Inflammatory macrophage treated with lipopolysaccharide for 1 hour (primary cell): ENCODE measurements at places on chromosomes 11 and 22.

- no peak for DNase-seq
Observed at GRCh38 chr11:119586181-119586580, 142.8 kb downstream of the NECTIN1 start.

GRCh38 chr11:21411597-21411996 lies 742.2 kb downstream of the NELL1 start:
- no peak for DNase-seq

- no peak for DNase-seq
Observed at GRCh38 chr11:134950692-134951304, 538.8 kb upstream of the B3GAT1 start.

- DNase-seq, result no peak
Observed at GRCh38 chr11:30360741-30361140, 37.8 kb downstream of the ARL14EP start.

DNA sequence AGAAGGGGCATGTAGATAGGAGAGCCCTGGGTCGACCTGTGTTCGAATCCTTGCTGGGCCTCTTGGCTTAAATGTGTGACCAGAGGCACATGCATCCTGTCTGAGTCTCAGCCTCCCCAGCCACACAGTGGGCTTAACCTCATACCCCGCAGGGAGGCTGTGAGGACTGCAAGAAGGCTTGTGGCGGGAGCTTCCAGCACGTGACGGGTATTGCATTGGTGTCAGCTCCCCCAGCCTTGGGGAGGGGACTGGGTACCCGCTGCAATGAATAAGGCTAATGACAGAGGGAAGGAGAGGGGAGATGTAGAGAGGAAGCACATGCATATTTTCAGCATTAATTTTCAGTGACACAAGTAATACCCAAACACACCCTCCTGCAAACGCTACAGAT lies 8.1 kb downstream of the RASD2 start:
- no peak for DNase-seq

DNA sequence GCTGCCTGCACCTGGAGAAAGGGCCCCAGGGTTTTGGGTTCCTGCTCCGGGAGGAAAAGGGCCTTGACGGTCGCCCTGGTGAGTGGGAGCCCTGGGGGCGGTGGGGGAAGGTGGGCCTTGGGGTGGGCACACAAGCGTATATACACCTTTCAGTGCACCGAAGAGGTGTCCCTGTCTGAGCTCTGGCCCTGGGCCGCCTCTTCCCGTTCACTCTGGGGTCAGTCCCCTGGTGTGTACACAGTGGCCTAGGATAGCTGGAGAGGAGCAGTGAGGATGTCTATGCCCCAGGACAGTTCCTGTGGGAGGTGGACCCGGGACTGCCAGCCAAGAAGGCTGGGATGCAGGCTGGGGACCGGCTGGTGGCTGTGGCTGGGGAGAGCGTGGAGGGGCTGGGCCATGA lies 2.8 kb downstream of the NHERF4 start:
- DNase-seq, result no peak

- DNase-seq, result no peak
Observed at GRCh38 chr11:20155683-20156279, 4.5 kb downstream of the DBX1 start.

GRCh38 chr22:30238661-30239487 lies 7.7 kb downstream of the LIF start:
- DNase-seq, result no peak

DNA sequence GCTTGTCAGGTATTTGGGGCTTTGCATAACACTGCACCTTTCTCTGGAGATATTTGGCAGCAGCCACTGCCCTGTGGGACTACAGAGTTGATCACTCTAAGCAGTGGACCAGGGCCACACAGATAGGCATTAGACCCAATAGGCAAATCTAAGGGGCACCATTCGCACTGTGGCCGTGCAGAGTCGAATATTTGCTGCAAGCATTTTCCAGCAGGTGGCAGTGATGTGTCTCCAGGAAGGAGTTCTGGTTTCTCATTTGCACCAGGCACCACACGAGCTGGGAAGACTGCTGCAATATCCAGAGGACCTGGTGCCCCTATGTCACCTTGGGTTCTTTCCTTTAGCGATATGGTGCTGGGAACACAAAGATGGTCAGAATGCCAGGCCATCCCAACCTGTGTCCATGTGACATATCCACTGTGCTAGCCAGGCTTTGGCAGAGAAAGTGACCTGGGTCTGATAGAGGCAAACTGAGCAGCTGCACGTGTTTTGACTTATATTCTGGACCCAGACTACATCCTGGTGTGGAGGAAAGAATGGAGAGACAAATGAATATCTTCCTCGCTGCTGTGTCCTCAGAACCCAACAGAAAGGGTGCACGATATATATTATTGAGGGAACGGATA lies 318.7 kb downstream of the BUD13 start:
- DNase-seq, result peak; percentile 1

DNA sequence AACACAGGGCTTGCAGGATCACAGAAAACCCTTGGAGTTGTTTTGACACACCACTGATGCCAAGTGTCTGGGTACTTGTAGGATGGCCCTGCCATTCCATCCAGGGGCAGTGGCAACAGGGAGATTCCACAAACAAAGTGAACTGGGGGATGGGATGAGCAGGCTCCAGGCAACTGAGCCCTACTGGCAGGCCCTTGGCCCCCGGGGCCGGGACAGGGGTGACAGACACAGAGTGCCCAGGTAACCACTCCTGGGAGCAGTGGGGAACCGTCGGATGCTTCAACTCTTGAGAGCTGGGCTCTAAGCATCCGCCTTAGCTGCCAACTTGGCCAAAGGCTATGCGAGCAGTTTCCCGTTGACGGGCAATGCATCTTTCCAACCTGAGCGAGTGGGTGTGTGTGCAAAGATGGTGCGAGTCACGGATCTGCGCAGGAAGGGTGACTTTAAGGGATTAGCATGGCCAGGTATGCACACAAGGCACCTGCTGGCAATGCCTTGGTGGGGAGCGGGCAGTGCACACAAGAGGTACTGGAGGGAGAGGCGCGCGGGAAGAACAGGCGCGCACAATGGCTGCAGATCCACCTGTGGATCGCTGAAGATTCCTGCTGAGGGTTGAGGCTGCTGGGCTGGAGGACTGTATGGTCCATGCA lies 83.1 kb upstream of the PRODH start:
- DNase-seq, result no peak

DNA sequence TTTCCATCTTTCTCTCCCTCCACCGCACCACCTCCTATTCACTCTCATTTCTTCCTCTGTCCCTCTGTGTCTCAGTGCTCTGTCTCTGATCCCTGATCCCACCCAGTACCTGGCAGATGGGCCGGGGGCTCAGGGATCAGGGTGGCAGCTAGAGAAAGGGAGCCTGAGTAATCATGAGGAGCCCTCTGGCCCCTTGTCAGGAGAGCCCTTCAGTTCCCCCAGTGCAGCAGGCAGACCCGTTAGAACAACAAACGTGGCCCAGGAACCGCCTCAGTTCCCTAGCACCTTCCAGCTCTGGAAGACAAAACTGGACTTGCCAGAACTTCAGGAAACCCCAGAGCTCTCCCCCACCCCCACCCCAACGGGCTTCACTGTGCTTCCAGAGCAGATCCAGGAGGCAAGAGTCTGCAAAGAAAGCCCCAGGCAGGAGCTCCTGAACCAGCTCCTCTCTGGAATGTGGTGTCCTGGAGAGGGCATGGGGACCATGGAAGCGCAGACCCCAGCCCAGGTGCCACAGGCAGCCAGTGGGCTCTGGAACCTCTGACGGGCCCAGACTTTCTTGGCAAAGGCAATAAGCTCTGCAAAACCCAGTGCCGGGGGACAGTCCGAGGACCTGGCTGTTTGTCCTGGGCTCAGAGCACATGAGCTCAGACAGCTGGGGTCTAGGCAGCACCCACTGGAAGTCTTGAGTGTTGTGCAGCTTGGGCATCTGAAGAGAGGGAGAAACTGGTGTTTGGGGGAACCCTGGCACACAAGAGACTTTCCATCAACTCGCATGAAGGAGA lies 43.2 kb downstream of the LMO1 start:
- no peak for DNase-seq

- peak; percentile 90 for DNase-seq
Observed at GRCh38 chr11:73157101-73158010, 15.2 kb upstream of the FCHSD2 start.

DNA sequence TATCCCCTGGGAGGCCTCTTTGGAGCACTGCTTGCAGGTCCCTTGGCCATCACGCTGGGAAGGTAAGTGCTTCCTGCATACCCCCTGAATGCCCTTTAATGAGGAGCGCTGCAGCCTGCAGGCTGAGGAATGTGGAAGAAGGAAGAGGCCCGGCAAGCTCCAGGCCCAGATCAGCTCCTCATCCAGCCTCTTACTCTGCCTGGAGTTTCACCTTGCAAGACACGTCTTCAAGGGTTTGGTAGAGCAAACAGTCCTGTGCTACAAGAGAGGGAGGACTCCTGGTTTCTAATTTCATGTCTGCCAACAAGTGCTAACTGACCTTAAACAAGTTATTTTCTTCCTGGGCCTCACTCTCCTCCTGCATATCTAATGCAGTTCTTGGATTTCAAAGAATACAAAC lies 10.9 kb downstream of the SLC2A11 start:
- DNase-seq, result no peak

DNA sequence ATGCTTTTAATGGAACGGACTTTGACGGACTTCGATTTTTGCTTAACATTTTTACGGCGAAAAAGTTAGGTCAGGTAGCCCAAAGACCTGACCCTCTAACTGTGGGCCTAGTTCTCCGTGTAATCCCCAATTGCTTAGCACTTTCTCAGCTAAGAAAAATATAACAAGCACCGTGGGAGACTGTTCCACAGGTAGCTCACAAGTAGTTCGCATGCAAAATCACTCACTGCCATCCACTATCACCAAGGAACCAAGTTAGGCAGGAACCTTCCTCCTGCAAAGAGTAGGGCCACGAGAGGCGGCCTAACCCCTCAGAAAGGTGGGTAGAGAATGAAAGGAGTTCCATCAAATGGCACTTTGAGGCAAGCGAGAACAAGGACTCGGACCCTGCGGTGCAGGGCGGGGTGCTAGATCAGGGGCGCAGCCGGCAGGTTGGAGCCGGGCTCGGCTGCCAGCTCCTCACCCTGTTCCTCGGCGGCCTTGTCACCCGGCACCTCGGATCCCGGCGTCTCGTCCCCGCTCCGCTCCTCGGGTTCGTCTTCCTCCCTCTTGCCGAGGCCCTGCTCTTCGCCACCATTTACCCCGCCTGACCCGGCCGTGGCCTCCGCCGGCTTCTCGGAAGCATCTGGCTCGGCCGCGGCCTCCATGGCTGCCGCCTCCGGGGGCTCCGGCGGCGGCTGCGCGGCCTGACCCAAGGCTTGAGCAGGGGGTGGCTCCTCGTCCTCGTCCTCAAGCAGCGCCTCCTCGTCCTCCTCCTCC lies 922 bp downstream of the HNRNPUL2 start:
- no peak for DNase-seq

GRCh38 chr22:25380122-25380747 lies 160.8 kb downstream of the CRYBB2 start:
- no peak for DNase-seq

DNA sequence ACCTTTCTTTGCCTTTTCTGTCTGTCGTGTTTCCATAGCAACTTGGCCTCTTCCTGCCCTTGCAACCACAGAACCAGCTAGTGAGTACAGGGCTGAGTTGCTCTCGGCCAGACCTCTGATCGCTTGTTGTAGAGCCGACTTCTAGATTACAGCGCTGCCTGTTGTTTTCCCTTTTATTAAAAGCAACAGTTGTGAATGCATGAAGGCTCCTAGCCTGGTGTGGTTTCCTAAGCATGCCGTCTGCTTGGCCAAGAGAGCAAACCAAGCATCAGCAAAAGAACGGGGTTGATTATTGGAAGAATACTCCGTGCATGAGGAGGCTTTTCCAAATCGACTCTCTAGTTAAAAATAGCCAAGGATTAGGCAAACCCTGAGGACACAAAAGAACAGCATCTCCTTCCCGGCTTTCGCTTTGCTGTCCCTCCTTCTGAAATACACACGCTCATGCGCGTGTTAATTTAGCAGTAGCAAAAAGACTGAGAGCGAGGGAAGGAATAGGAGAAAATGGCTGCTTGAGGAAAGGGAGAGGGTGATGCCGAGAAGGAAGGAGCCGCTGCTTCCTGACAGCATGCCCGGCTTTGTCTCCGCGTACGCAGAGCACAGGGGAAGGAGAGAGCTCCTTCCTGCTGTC lies 71.5 kb upstream of the TTC12 start:
- no peak for DNase-seq

DNA sequence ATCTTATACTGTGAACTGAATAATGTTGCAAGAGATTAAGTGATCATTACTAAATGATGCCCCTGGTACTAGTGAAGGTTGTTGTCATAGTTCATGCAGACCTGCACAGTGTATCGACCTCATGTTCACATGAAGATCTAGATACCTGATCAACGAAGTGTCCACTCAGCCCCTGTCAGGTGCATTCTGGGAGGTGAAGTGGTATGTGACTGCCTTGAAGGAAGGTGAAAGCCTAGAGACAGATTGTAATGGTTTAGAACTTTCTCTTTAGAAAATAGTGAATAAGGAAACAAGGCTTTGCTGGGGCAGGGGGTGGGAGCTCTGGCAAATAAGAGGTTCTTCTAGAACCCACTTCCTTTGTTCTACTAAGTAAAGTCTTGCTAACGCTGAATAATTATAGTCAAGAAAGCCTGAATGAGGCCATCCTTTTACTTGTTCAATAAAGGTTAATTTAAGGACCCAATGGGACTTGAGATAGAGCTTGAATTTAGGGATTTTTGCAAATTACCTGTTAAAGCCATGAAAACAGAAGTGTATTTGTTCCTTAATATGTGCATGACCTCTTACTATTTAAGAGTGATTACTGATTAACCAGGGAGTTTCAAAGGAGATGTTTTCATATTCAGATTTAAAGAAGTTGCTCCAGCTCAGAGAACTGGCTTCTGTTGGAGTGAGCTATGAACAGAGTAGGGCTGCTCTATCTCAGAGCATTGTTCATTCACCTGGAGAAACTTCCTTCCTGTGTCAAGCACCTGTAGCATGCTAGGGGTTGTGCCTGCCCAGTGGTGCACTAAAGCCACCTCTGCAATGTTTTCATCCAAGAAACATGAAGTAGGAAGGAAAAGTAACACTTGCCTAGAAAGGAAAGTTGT lies 45.3 kb downstream of the C22orf31 start:
- no peak for DNase-seq

DNA sequence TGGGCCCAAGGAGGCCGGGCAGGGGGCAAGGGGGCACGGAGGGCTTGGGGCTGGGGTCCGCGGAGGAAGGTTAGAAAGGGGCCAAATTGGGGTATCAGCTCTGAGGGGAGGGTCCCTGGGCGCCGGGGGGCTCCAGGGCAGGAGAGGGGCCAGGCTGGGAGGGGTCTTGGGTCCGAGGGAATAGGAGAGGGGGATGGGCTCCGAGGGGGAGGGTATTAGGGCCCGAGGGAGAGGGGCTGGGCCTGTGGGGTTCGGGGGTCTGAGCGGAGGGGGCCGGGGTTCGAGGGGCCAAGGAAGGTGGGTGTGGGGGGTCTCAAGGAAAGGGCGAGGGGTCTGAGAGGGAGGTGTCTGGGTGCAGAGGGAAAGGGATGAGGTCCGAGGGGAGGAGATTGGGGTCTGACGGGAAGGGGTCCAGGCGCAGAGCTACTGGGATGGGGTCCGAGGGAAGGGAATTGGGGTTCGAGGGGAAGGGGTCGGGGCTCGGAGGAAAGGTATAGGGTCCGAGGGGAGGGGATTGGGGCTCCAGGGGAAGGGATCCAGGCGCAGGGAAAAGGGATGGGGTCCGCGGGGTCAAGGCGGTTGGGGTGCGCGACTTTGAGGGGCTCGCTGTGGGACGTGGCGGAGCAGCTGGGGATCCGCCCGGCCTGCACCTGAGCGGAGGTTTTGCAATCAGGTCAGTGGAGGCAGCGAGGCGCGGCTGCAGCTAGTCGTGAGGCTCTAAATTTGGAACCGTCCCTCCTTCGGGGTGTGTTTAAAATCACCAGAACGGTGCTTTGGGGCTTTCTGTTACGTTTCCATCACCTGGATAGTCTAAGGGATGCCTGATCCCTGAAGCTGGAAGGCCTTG lies 728 bp downstream of the CTTN start:
- peak; percentile 13 for DNase-seq

GRCh38 chr11:127998421-127998820 lies 588.9 kb downstream of the ETS1 start:
- DNase-seq, result no peak
